ENCODE measurements at places on chromosomes 11 and 22.
A peak's percentile ranks its signal among the peaks of the same experiment; 100 is the strongest.

GRCh38 chr22:36768616-36769015, 7.3 kb downstream of the IFT27 start:
- no peak for DNase-seq

GRCh38 chr22:24997023-24997422, 44.5 kb downstream of the KIAA1671 start:
- DNase-seq: no peak

DNA sequence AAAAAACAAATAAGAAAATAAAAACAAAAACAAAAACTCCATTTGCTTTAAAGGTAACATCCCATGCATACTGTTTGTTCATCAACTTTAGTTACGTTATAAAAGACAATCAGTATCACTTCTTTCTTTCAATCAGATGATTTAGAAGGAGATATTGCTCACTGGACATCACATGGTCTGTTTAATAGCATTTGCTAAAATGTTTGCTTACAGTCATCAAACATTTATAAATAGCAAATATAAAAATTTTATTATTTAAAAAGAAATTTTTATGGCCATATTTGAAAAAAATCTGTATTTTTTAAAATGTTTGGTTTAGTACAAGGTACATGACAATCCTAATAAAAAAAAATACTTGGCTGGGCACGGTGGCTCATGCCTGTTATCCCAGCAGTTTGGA, 22.6 kb downstream of the MMP26 start:
- no peak for DNase-seq

DNA sequence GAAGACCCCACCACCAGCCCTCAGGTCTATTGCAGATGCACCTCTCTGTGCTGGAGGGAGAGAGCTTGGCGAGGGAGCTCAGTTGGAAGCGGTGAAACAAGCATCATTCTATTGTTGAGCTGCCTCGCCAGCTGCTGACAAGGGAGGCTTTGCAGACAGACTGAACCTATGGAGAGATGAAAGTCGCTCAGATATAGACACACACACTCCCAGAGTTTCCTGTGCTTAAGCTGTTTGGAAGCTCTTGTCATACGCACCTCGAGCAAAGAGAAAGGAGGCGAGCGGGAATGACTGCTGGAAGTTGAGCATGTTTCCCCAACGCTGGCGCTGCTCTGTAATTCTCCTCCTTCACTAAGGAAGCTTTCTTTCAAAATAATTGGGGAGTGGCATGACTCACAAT, 126.1 kb downstream of the TRIM29 start:
- DNase-seq: no peak

DNA sequence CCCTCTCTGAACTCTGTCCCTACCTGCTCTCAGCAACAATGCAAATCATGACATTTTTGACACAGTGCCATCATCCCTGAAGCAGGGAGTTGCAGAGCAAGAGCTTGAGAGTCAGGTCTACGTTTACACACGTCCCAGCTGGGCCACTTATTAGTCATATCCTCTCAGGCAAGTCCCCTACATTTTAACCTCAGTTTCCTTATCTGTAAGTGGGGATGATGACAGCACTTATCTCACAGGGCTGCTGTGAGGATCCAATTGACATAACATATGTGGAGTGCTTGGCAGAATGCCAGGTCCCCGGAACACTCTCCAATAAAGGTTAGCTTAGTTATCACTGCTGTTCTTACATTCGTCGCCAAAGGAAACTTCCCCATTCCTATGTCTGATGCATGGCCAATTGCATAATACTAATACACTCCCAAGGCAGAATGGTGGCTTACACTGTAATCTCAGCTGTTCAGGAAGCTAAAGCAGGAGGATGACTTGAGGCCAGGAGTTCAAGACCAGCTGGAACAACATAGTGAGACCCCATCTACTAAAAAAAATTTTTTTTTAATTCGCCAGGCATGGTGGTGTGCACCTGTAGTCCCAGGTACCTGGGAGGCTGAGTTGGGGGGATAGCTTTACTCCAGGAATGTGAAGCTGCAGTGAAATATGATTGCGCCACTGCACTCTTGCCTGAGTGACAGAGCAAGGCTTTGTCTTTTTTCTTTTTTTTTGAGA, 16.6 kb downstream of the ASCC2 start:
- peak; percentile 99 for DNase-seq

- peak; percentile 9 for DNase-seq
Measured at GRCh38 chr22:46684706-46685105, 53.3 kb downstream of the CERK start.

GRCh38 chr11:32861850-32862577, 30.6 kb upstream of the QSER1 start:
- no peak for DNase-seq

GRCh38 chr22:19052941-19053541, 69.2 kb downstream of the DGCR2 start:
- no peak for DNase-seq

- DNase-seq: no peak
Measured at GRCh38 chr11:67691149-67691548, 16.7 kb upstream of the ALDH3B2 start.

DNA sequence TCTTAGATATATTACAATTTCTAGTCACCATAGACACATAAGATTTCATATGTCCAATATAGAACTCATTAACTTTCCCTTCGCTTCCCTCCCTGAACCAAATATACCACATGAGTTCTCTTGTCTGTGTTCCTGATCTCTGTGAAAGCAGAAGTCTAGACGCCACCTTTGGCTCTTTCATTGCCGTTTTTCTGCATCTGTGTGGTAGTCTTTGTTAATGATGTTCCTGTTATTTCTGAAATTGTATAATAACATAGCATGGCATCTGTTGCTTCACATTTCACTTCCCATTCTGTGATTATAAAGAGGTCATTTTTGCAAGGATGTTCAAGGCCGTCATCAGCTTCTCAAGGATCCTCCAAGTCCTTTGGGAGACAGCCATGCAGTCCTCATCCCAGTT, 58.5 kb downstream of the NCAM1 start:
- DNase-seq: no peak

DNA sequence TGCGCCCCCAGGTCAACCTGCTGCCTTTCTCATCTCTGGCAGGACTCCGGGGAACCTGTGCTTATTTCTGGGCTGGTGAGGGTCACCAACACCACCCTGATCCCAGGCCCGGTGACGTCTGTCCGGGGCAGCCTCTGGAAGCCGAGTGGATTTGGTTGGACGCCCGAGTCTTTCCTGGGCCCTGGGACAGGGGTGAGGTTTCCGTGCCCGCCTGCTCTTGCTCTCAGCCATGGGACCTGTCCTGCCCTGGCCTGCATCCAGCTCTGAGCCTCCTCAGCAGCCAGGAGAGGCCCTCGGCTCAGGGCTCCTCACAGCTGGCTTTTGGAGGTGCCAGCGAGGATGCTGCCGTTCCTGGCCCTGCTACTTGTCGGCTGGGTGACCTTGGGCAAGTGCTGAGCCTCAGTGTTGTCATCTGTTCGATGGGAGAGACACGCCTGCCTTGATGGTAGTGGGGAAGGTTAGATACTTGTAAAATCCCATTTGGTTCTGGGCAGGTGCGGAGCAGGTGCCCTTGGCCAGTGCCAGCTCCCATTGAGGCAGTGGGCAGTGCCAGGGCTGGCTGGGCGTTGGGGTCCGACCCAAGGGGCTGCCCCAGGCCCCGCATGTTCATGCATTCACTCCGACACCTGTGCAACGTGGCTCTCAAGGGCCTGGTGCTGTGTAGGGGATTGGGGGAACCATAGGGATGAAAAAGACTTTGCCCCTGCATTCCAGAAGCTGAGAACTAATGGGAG, 58.9 kb upstream of the THY1 start:
- no peak for DNase-seq

GRCh38 chr22:44131412-44131811, 49.3 kb upstream of the PARVG start:
- peak; percentile 17 for DNase-seq

DNA sequence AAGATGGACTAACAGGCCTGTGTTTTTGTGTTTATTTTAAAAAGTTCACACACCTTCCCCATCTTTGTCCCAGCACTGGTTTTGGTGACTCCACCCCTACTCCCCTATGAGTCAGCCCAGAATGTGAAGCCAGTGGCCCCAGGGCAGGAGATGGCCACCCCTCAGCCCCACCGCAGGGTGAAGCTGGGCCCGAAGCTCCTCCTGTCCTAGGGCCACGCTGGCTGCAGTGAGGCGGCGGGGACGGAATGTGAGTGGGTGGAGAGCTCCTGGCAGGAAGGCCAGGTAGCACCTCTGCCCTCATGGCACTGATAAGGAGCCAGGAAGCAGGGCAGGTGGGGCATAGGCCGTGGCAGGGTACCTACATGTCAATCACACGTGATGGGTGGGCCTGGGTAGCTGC, 39.9 kb downstream of the SGSM3 start:
- DNase-seq: peak; percentile 16

DNA sequence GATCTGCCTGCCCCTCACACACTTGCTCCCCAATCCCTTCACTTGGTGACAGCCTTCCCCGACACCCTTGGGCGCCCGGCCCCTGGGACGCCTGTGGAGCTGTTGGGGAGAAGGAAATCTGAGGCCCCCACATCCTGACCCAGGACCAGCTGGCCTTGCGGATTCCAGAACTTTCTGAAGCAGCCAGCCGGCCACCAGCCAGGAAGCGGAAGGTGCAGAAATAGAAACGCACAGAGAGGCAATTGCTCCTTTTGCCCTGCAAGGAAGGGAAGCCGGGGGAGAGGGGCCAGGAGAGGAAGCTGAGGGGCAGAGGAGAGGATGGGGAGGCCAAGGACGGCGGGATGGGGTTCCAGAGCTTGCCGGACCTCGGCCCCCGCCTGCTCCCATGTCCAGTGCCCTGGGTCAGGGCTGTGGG, 66.7 kb upstream of the LINC01488 start:
- DNase-seq: no peak

DNA sequence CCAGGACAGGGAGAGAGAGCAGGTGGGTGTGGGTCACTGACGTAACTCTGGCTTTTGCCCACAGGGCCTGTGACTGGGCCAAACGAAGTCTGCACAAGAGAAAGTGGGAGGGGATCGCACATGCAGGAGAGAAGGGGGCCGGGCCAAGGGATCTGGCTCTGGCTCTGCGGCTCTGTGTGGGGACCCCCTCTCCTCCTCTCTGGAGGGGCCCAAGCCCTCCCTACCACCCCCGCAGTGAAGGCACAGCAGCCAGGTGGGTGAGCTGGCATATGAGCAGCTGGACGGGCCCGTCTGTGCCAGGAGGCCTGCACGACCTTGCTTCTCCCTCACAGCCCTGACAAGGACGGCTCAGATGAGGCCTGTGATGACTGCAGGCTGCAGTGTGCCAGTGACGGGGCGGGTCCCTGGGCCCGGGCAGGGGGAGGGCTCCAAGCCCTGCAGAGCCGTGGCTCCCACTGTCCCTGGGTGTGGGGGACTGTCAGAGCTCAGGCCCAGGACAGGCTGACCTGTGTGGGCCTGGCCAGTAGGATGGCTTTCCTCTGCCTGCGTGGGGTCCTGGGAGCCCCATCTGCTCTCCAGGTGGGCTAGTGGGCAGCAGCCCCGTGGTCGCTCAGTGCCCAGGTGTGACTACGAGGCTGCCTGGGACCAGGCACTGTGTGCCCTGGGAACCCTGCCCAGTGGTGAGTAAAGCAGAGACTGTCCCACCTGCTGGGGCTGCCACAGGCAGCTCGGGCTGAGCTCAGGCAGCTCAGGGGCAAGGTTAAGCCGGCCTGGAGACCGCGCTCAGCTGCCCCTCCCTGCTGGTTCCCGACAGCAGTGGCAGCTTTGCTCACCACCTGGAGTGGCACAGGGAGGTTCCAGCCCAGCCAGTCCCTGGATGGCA, 22.2 kb downstream of the MRGPRG start:
- no peak for DNase-seq

GRCh38 chr11:96292291-96293010, 50.5 kb downstream of the MAML2 start:
- no peak for DNase-seq

DNA sequence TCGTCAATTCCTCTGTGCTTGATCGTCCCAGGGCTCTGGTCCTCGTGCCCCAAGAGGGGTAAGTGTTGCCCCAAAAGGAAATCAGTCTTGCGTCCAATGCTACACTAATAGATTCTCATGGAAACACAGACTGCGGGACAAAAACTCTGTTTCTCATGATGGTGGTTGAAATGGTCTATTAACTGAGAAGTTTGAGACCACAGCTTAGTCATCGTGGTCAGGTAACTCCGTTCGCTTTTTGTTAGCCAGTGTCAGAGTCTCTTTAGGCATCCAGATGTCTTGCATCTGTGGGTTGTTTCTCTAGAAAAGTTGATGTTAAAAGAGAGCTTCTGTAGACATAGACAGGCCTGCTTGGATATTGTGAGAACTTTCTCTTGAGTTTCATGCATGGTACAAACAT, 104.6 kb upstream of the SORL1-AS1 start:
- DNase-seq: peak; percentile 47

- peak; percentile 54 for DNase-seq
Measured at GRCh38 chr11:47983464-47984397, 3.4 kb downstream of the PTPRJ start.

DNA sequence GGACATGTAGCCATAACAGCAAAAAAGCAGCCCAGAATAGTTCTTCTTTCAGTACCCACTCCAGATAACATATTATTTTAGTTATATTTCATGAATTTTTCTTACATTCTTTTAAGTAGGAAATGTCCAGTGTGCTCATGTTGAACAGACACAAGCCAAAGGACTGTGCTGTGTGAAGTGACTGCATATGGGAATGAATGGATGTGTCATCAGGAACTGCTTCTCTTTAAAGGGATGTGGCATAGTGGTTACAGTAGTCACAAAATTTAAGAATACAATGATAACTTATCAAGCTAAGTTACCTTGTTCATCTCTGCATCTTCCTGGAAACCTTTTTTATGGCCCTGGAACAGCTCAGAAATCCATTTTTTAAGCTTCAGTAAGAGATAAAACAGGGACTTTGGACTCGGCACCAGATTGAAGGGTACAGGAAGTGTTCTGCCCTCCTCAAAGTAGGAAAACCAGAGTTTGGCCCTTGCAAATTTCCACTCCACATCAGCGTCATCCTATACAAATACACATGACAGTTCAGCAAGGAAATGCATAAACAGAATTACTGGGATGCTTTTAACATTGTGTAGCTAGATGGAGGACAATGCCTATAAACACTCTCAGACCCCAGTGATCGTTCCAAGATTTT, 112.8 kb downstream of the TRPC6 start:
- peak; percentile 41 for DNase-seq

DNA sequence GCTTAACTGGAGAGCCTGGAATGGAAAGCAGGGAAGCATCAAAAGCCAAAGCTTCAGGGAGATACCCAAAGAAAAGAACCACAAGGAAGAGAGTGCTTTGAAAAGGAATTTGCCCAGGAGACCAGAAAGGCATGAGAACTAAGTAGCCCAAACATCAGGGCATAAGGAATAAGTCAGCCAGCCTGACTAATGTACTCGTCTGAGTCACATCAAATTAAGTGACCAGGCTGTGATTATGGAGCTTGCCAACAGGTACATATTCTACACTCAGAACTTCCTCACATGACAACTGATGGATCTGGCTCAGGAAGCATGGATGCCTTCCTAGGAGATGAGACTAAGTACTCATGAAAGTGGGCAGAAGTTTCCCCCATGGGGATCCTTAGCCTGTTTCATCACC, 366.7 kb downstream of the BUD13 start:
- peak; percentile 36 for DNase-seq

GRCh38 chr11:13135385-13136271, 126.5 kb downstream of the RASSF10 start:
- DNase-seq: peak; percentile 76

DNA sequence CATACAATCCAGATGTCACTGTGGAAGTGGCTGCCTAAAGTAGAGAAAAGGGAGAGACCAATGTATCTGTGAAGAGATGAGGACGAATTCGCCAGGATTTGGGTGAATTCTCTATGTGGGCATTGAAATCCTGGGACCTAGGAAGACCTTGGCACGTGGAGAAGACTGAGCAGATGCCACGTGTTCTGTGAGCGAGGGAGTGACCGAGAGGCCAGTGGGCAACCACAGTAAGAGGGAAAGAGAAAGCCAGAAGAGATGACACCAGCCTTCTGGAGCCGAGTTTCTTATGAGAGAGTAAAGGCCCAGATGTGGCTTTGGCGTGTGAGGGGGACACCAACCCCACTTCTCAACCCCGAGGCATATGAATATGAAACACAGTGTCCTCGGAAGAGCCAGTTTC, 228.1 kb downstream of the BUD13 start:
- no peak for DNase-seq
